ENCODE measurements at places on chromosomes 12 and 14. TPM values are rescaled to one million over a fixed set of nuclear protein-coding genes. Genes with fewer than 3 reads are reported as not detected.

The DPY19L2 gene
- 1.9 TPM for total RNA-seq

The PAX9 gene
- 2.5 TPM for total RNA-seq

The CLEC2D gene
- 0.47 TPM for total RNA-seq

The CDC42BPB gene
- 88.2 TPM for total RNA-seq

The GLT8D2 gene
- 0.20 TPM for total RNA-seq

The DPPA3 gene
- not detected for total RNA-seq

Data from A549 treated with Hydrocortisone at 1 μM for 4 hours (cell line).